A172 (cell line): ENCODE measurements at places on chromosomes 4 and X.

- peak; percentile 42 for DNase-seq
Measured at GRCh38 chr4:75512386-75513211, 1.6 kb downstream of the RCHY1 start.

DNA sequence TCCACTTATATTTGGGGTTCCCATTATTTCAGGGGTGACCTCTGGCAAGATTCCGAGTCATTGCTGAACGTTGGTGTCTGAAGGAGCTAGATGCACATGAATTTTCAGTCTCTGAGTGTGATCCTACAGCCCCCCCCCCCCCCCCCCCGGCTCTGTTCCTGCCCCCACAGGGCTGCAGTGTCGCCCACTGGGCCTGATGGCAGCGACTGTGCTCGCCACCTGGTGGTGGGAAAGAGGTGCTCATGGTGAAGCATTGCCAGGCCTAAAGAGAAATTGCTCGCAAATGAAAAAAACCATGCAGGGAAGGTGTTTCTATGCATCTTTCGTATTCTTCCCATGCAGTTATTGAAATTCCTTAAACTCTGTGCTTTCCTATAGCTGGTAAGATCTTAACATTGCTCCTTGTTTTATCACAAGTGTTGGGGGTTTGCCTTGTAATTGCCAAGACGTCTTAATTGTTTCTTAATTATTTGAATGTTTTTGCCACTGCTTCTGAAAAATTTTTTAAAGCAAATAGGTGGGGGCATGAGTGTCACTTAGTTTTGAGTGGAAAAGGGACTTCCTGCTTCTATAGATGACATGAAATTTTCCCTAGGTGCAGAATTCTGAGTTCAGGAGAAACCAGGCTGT lies 63.2 kb downstream of the CLDN22 start:
- peak; percentile 39 for DNase-seq

- DNase-seq = no peak
Measured at GRCh38 chr4:72924814-72925213, 144.7 kb downstream of the COX18 start.

- no peak for DNase-seq
Measured at GRCh38 chrX:349196-349595, 30.6 kb upstream of the GTPBP6 start.

DNA sequence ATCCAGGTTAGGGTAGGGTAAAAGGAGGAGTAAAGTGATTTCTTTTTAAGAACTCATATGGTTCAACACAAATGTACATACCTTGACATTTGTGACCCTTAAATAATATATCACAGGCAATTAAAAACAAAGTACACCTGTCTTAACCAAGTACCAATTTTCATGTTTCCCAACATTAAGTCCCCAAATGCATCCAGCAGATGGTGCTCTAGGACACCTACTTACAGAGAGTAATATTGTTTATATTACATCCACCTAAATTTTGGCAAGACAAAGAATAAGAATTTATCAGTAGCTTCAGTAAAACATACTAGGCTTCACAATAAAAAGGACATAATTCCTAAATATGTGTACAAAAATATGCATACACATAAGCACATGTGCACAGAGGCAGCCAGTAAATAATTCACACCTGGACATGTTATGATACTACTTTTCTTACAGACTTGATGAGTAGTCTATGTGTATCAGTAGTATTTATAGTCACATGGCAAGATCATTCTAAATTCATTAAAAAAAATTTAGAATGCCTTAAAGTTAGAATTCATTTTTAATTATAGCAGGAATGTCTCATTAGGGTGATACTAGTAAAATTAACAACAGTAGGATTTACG lies 219.7 kb downstream of the DCLK2 start:
- DNase-seq = peak; percentile 50

DNA sequence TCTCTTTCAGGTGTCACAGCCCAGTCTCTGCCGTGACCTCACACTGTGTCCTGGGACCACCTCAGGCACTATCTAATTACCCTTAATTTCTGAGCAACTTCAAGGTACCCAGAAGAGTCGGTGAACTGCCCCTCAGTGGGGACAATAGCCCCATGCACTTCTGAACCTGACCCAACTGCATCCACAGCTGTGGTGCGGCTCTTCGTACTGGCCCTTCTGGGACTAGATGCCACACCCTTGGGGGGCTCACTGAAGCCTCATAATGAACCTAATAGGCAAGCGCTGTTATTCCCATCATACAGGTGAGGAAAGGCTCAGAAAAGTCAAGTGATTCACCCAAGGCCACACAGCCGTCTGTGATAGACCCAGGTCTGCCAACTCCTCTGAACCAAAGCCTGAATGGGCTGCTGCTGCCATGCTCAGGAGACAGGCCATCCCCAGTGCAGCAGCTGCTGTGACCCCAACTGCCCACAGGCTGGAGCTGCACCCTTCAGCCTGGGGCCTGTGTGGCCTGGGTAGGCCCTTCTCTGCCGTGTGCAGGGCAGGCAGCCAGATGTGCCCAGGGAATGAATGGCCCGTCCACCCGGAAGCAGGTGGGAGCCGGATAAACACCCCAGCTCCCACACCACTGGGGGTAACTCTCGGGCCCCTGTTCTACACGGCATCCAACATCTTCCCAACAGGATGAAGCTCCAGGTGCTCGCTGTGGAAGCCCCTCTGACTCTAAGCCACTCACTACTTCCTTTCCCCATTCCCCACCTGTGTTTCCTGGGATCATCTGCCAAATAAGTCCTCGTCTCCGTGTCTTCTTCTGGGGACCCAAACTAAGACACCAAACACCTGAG lies 35.9 kb downstream of the HMX1 start:
- no peak for DNase-seq

- peak; percentile 37 for DNase-seq
Measured at GRCh38 chr4:26252349-26253025, 68.3 kb upstream of the RBPJ start.

DNA sequence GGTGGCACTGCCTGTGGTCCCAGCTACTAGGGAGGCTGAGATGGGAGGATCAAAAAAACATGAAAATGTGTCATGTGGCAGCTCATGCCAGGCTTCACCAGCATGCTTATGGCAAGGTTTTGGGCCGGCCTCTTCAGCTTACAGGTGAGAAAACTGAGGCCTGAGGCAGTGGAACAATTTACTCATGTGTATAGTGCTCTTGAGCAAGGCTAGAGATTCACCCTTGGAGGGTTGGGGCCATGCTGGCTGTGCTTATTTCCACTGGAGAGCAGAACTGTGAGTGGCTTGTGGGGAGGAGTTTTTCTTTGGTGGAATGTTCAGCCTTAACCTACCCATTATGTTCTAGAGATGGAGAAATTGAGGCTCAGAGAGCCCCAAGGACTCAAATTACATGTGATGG lies 31.8 kb downstream of the NSD2 start:
- DNase-seq = no peak

- no peak for DNase-seq
Measured at GRCh38 chr4:87316961-87317360, 5.7 kb downstream of the HSD17B13 start.

DNA sequence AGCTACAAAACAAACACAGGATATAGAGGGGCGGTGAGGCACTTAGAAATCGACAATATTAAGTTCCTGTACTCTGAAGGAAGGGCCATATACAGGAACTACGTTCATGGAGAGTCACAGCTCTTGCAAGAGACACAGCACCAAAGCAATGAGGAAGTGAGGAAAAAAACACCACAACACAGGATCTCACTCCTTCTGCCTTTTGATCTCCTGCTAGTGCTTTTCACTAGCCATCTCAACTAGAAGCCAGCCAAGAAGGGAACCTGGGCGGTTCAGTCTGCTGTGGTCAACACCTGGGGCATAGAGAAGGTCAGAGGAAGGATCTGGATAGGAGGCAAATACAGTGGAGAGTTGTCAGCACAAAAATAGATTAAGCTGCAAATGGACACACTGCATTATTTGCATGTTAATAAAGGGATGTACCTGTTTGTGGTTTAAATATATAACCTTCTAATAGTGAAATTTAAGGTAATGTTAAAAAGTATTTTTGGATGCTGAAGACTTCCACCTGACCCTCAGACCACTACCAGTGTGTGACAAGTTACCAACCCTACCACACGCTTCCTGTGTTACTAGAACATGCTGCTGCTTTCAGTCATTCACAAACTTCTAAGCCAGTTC lies 104.6 kb downstream of the DTHD1 start:
- DNase-seq = no peak

DNA sequence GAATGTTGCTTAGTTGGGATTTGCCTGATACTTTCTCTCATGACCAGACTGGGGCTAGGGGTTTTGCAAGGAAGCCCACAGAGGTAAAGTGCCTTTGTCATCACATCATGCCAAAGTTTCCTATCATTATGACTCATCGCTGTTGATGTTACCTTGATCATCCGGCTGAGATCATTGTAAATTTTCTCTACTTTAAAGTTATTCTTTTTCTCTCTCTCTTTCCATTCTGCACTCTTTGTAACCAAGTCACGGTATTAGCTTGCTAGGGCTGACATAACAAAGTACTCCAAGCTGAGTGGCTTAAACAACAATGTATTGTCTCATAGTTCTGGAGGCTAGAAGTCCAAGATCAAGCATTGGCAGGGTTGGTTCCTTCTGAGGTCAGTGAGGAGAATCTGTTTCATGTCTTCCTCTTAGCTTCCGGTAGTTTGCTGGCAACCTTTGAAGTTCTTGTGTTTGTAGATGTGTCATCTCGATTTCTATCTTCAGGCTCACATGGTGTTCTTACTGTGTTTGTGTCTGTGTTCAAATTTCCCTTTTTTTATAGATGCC lies 113.0 kb downstream of the DTHD1 start:
- no peak for DNase-seq

DNA sequence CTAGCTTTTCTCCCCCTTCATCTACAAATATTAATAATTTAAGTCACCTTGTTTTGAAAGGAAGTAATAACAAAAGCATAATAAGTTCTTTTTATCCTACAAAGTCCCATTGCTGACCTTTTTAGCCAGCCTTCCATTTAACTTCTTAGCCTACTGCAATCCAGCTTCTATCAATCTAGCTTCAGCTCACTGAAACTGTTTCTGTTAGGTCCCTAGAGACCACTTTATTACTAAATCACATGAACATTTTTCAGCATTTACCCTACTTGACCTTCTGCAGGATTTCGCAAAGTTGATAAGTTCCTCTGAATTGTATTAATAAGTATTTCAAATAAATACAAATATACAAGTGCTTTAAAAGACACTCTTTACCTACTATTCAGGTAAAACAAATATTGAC lies 186.5 kb downstream of the ANTXR2 start:
- no peak for DNase-seq

DNA sequence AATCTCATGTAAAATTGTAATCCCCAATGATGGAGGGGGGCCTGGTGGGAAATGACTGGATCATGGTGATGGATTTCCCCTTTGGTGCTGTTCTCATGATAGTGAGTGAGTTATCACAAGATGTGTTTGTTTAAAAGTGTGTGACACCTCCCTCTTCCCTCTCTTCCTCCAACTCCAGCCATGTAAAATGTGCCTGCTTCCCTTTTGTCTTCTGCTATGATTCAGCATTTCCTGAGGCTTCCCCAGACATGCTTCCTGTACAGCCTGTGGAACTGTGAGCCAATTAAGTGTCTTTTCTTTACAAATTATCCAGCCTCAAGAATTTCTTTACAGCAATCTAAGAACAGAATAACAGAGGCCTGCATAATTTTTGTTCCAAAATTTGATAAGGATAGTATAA lies 85.2 kb downstream of the ANAPC10 start:
- DNase-seq = peak; percentile 73

DNA sequence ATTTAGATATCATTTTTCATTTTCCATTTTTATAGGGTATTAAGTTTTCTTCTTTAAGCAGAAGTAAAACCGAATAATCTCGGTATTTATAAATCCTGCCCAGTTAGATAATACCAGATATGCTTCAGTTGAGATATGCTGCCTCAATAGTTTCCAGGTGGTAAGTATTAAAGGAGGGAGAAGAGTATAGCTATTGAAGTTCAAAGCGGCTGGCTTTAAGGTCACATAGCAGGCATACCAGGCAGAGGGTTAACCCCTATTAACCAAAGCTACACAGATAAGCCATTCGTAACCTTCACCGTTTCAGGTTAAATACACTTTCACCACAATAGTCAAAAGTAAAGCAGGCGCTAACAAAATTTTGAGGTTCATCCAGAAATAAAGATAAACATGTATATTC lies 54.2 kb downstream of the EDNRA start:
- DNase-seq = no peak

- no peak for DNase-seq
Measured at GRCh38 chr4:31069151-31069550, 349.0 kb downstream of the PCDH7 start.

DNA sequence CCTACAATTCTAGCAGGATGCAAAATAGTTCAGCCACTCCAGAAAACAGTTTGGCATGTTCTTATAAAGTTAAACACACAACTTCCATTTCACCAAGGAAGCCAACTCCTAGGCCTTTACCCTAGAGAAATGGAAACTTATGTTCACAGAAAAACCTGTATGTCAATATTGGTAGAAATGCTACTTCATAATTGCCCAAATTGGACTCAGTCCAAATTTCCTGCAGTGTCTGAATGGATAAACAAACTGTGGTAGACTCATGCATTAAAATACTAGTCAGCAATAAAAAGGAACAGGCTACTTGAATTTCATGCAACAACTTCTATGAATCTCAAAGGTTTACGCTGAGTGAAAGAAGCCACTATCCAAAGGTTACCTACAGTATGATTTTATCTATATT lies 1738.8 kb upstream of the IGFBP7 start:
- no peak for DNase-seq

- peak; percentile 59 for DNase-seq
Measured at GRCh38 chrX:149074398-149074797, 430.7 kb downstream of the IDS start.

DNA sequence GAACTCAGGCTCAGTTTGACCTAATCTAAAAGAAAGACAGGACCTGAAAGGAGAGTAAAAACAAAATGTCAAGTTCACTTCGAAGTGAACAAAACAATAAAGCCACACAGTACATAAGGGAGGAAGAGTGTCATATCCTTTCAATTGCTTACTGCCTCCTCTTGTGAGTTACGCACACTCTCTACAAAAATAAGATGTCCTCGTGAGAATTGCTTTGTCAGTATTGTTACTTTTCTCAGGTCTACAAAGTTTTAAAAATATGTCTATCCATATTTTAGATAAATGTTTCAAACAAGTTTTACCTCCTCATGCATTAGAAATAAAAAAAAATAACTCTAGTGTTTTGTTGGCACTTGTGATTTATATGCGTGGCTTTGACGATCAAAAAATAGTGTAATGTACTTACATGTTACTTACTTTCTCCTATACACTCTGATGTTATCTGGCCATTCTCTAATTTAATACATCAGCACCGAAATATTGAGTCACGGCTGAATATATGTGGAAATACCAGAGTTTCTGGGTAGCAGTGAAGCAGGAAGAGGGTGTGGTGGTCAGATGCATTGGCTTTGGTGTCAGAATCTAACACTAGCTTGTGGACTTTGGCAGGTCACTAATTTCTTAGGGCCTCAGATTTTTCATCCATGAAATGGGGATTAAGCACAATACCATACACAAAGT lies 8.1 kb upstream of the MRPL1 start:
- DNase-seq = no peak
